Esophagus muscularis mucosa (tissue), 4 donors: ENCODE measurements at places on chromosomes 13 and 19. TPM values are rescaled to one million over a fixed set of nuclear protein-coding genes. Genes with fewer than 3 reads are reported as not detected.

DNA sequence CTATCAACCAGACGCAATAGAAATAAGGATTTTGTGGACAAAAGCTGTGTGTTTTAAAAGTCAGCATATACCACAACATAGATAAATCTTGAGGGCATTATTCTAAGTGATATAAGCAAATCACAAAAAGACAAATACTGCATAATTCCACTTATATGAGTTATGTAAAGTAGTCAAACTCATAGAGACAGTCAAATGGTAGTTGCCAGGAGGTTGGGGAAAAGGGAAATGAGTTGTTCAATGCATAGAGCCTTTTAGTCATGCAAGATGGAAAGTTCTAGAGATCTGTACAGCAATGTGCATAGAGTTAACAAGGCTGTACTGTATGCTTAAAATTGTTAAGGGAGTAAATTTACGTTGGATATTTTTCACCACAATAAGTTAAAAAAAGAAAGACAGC is 244.7 kb downstream of the DCT start:
- DNase-seq: no peak

LYPD3 gene
- total RNA-seq: 1.4 TPM

- peak; percentile 99 for DNase-seq
Measured at GRCh38 chr19:52397310-52398080, at the start of gene ZNF528. TSS of gene ZNF528 (plus strand) at chr19:52397849. CDS start at chr19:52402014, 4,165 bp downstream.

IGSF23 gene
- total RNA-seq: not detected

GRCh38 chr13:77328819-77329132 is 1.9 kb upstream of the MYCBP2 start:
- no peak for DNase-seq

SRRM5 gene
- 0.17 TPM for total RNA-seq

DNA sequence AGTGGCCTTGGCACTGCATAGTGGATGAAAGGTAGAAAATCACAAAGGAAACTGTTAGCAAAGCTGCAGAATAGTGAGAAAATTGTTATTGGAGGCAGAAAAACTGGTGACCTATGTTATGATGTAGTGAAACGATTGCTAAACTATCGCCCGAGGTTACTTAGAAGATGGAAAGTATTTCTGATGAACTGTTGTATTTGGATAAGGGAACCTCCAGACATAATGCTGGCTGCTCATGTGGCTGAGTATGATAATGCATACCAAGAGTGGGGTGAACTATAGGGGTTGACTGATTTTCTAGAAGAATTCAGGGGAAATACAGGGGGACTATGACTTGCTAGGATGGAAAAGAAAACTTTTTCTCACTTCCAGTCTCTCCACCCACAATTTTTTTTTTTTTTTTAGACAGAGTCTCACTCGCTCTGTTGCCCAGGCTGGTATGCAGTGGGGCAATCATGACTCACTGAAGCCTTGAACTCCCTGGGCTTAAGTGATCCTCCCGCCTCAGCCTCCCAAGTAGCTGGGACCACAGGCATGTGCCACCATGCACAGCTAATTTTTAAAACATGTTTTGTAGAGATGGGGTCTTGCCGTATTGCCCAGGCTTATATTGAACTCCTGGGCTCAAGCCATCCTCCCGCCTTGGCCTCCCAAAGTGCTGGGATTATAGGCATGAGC is 4.4 kb upstream of the EID2 start:
- no peak for DNase-seq

DNA sequence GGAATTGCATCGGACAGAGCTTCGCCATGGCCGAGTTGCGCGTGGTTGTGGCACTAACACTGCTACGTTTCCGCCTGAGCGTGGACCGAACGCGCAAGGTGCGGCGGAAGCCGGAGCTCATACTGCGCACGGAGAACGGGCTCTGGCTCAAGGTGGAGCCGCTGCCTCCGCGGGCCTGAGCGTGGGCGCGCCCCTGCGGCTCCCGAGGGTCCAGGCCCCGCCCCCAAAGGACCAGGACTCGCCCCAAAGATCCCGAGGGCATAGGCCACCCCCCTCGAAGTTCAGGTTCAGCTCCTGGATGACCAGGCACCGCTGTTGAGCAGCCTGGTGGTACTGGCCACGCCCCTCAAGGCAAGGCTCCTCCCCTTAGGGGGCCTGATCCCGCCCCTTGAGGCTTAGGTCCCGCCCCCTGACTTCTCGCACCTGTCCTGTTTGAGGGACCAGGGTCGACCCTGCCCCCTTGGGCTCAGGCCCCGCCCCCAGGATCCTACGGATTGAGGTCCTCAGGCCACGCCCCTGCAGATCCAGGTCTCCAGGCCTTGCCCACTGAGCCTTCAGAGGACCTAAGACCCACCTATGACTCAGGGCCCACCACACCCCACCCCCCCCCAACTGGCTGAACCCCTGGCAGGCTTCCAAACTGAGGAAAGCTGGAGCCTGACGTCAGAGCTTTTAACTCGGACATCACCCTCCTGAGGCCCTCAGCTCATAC is 43.1 kb downstream of the CYP4F22 start:
- no peak for DNase-seq

DNA sequence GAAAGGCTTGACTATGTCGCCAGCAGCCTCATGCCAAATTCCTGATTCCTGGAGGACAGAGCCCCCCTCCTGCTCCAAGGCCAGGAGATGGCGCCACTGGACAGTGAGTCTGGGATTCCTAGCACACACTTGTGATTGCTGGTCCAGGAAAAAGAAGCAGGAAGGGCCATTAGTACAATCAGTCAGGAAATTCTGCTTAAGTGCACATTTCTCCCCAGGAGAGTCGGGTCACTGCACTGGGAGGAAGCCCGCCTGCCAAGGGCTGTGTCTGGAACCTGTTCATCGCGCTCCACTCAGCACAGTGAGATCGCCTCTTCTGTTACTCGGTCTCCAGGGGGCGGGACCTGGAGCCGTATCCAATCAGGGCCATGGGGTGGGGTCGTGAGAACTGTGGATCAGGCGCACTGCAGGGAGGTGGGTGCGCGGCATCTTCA is 65.1 kb downstream of the ZNF823 start:
- no peak for DNase-seq

DNA sequence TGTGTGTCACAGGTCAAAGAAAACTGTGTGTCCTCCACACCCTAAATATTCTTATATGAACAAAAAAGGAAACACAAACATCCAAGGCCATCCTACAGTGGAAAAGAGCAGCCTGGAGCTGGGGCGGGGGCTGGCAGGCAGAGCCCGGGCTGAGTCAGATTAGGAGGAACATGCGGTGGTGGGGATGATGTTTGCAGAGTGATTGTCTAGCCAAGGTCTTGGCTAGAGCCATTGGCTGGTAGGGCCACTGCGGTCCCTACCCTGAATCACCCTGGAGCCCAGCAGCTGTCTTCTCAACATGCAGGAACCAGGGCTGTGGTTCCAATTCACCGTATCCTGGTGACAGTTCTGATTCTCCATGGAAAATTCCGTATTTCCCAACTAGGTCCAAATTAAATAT is 439.5 kb downstream of the FGF9 start:
- no peak for DNase-seq

ZNF100 gene
- total RNA-seq: 4.3 TPM

GRCh38 chr13:51825165-51825592 is 19.8 kb downstream of the TMEM272 start:
- DNase-seq: no peak

- DNase-seq: no peak
Measured at GRCh38 chr13:91406619-91407018, 8.2 kb downstream of the GPC5 start.

LNX2 gene
- total RNA-seq: 10.2 TPM

GRCh38 chr13:41582027-41582463 is 124.7 kb downstream of the RGCC start:
- no peak for DNase-seq

DNA sequence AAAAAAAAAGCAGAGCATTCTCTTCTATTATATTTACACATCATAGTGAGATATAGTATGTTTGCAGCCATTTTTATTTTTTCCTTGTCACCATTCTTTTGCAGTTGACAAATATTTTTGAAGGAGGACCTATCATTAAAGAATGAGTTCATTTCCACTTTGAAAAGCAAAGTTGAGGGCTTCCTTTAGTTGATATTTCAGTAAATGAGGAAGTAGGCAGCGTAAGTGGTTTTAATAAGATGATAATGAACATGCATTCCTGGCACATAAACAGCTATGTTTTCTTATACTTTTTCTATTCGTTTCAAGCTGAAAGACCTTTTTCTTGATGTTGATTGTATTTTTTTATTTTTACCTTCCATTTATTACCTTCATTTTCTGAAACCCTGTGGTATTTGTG is 66.2 kb downstream of the ZMYM2 start:
- DNase-seq: no peak

- no peak for DNase-seq
Measured at GRCh38 chr13:113786262-113786841, 27.3 kb downstream of the TMEM255B start.

DNA sequence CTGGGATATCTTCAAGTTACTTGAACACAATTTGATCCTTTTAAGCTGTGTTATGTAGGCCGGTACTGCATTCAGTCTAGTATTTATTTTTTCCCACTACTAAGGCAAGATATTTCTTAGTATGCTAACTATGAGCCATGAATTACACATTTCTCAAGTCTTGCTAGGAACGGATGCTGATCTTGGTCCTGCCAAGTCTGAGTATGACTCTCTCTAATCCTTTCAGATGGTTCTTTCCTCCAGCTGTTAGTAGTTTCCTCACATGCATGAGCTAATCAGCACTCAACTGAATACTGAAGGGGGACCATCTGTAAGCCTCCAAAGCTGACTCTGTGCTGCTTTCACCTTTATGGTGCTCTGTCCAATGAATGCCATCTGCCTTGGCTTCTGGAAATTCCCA is 460.3 kb downstream of the KCTD12 start:
- no peak for DNase-seq

GRCh38 chr13:29515372-29515771 is 80.1 kb downstream of the SLC7A1 start:
- DNase-seq: no peak

GRCh38 chr19:17148130-17148529 is 67.0 kb upstream of the USE1 start:
- no peak for DNase-seq

DNA sequence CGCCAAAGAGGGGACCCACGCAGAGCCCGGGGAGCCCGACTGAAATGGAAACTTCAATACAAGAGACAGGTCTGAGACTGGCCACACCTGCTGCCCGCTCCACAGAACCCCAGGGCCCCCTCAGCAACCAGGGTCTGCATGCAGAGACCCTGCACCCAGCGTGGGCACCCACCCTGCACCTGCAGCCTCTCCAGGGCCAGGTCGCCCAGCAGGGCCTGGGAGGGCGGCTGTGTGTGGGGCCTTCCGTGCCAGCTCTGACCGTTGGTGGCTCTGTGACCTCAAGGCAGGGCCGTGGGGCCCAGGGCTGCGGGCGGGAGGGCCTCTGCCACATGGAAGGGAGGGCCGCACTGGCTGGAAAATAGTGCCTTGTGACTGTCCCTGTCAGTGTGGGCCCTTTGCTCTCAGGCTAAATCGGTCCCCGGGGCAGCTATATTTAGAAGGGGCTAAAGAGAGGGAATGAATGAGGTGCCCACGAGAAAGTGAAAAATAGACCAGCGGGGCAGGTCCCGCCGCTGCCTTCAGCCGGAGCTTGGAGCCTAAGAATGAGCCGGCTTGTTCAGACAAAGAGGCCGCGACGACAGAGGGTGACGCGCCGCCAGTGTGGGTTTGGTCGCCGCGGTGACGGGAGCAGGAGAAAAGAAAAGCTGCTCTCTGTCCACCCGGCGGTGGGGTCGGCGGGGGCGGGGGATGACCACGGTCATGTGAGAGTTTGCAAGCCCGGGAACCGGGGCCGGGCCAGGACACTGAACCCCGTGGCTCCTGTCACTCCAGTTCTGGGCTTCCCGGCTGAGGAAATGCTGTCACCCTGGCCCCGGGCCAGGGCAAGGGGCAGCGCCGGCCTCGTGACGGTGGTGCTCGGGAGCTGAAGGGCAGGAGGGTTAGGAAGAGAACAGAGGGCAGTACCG is 70.5 kb downstream of the GADD45B start:
- peak; percentile 96 for DNase-seq

IQCN gene
- 1.4 TPM for total RNA-seq

- DNase-seq: peak; percentile 74
Measured at GRCh38 chr19:32397671-32398101, 7.9 kb upstream of the DPY19L3 start.

- DNase-seq: no peak
Measured at GRCh38 chr13:32261567-32261966, 53.6 kb downstream of the ZAR1L start.

GRCh38 chr13:21949818-21950429 is 279.1 kb downstream of the FGF9 start:
- DNase-seq: no peak

GRCh38 chr19:12825254-12826131 is 8.9 kb downstream of the RTBDN start:
- DNase-seq: no peak

- DNase-seq: no peak
Measured at GRCh38 chr19:54136086-54136863, 1.3 kb upstream of the CNOT3 start.

DNA sequence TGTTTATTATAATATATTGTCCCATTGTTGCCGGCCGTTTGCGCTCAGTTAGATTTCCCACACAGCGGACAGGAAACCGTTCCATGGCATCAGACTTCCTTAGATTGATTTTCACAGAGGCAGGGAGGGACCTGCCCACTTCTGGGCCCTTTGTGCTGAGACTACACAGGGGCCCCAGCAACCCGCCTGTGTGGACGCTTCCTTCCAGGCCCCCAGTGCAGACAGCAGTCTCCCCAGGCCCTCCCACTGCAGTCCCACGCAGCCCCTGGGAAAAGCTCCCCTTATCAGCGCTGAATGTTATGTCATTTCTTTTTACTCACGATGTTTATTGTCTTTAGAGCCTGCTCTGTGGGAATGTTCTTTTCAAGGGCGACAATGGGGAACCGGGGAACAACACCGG is 351.7 kb upstream of the ARGLU1 start:
- no peak for DNase-seq

GRIN3B gene
- 0.17 TPM for total RNA-seq

SCGB2B2 gene
- total RNA-seq: 0.86 TPM

FGF14 gene
- 2.1 TPM for total RNA-seq

PTH2 gene
- total RNA-seq: not detected

DNA sequence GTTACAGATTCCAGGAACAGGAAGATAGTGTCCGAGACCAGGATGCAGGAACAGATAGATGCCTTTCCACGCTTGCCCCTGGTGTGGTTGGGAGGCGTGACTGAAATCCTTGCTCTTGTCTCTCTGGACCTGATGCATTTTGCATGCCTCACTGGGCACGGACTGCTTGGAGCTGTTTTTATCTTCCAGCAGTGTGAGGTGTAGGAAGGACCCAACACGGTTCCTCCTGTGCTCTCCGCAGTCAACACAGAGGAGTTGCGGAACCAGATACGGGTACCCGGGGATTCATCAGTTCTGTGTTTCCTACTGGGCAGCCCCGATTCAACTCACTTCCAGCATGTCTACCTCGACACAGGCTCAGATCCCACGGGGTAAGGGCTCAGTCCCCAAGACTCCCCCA is 6.5 kb downstream of the DOT1L start:
- no peak for DNase-seq

GRCh38 chr19:39704181-39705044 is at the start of gene LGALS14:
TSS of gene LGALS14 (plus strand) at chr19:39704481. CDS start at chr19:39704529, 48 bp downstream.
- DNase-seq: no peak

DNA sequence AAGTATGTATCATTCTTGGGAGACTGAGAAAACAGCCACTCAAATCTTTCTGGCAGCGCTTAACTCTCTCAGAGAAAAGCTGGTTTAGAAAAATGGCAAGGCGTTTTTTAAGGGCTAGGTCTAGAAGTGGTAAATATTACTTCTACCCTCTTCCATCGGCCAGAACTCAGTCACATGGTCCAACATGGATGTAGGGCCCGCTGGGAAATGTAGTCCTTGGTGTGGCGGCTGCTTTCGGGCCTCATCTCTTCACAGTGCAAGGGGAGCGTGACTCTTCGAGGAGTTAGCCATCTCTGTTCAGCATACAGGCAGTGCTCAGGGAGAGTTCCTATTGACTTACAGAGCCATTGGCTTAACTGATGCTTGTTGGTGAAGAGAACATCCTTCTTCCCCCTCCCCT is 6.3 kb downstream of the VSTM2B start:
- no peak for DNase-seq
